Stimulated activated CD4-positive, alpha-beta T cell treated with anti-CD3 and anti-CD28 coated beads, Interleukin-15, amount 100 ng/mL, for 48 hours (primary cell): ENCODE measurements at places on chromosomes 12 and 14.

GRCh38 chr12:65962921-65963861, 138.9 kb downstream of the HMGA2 start:
- DNase-seq, result no peak

DNA sequence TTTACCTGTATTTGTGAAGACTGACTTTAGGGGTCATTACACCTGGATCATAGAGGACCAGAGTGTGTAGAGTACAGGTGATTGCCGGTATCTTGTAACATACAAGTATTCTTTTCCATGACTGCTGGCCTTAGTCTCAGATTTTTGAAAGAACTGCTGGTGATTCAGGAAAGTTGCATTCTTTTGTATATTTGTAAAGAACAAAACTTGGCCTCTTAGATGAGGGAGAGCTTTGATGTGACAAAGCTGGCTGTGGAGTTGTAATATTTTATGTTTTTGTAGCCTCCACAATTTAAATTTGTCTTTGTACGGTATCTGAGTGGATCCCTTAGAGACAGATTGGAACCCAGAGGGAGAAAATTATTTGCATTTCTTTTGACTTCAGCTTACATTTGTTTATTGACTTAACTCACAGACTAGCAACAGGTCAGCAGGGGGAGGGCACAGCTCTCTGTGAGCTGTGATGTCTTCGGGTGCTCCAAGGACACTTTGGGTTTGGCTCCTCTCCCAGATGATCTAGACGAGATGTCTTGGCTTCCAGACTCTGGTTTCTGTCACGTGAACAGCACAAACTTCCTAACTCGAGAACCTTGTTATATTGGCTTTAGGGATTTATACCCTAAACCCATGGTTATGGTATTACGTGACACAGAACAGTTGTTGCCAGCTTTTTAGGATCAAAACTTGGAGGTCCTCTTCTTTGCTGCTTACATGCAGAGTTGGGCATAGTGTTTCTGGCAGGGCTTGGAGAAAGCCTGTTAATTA, 65.9 kb downstream of the DAAM1 start:
- DNase-seq, result no peak

DNA sequence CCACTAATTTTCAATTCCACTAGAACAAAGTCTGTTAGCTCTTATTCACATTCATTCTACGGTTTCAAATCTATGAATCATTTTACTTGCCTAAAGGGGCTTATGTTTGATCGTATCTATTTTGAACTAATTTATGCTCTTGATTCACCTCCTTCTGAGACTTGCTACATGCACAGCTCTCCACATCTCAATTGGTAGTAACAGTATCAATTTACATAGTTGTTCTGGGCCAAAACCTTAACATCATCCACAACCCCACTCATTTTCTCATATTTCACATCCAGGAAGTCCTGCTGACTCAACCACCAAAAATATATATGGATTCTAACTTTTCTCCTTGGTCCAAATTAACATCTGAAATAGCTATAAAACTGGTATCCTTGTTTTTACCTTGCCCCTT, 208.6 kb downstream of the RASSF9 start:
- no peak for DNase-seq

- DNase-seq, result no peak
Measured at GRCh38 chr12:3740480-3741231, 12.3 kb downstream of the CRACR2A start.

DNA sequence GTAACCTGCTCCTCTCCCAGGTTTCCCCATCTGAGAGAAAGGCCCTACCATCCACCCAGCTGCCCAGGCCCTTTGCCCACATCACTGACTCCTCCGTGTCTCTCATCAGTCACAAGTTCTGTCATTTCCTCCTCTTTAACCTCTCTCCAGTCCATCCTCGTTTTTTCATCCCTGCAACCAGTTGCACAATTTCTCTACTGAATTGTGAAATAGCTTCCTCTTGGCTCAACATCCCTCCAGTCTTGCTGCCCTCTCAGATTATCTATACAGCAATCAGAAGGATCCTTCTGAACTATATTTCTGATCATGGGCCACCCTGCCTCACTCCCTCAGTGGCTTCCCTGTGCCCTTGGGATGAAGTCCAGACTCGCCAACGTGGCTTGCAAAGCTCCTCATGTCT, 6.8 kb downstream of the FAM161B start:
- no peak for DNase-seq

DNA sequence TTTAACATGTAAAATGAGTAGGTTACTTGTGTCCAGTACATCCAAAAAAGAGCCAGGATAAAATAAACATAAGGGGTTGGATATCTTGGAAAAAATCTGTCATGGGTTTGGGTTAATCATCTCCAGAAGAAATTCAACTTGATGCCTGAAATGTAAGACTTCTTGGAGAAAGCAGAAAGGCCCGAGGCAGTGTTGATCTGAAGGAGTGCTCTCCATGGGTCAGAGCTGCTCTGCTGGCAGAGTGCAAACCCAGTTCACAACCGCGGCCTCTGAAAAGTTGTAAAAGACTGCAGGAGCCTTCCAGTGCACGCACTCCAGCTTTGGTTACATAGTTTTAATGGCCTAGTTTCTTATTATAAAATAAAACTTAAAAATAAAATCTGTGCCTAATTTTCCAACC, 97.3 kb upstream of the ALX1 start:
- DNase-seq, result no peak

DNA sequence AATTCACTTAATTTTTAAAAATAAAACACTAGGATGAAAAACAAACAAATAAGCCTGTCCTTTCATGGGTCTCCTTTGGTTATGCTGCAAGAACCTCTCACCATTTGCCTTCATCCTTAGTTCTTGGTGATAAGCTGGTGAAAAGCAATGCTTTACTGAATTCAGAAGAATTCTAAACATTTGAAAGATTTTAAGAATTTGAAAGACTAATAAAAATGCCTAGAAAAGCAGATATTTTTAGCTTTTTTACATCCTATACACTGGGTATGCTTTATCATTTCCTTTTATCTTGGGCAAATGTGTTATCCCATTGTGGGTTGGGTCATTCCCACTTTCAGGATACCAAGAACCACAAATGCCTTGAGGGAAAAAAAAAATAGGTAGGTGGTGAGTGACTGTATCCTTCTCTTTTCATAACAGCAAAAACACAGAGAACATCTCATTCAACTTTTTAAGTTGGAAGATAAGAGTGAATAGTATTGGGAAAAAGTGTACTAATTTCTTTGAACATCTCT, 197.1 kb upstream of the ABCD2 start:
- no peak for DNase-seq

DNA sequence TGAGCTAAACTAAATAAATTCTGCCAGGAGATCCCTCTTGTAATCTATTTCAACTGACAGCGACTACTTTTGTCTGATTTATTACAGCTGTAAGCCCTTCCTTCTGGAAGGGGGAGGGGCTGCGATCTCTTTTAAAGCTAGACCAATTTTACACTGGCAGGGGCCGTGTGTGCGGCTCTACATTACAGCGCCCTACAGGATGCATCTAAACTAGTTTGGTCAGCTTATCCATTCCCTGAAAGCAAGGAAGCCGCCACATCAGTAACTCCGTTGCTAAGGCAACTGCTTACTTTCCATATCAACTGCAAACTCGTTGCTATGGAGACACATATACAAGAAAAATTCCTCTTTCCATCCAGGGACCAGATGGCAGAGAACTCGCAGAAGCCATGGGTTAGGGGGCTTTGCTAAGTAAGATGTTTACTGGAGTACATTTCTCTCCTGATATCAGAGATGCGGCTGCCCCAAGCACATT, 17.4 kb downstream of the FOXN3 start:
- no peak for DNase-seq

GRCh38 chr12:124713041-124713435, 145.6 kb upstream of the NCOR2 start:
- DNase-seq, result no peak

- DNase-seq, result no peak
Measured at GRCh38 chr14:95537298-95538089, 2.6 kb downstream of the GLRX5 start.

GRCh38 chr14:37045340-37046061, 126.9 kb downstream of the SLC25A21 start:
- DNase-seq, result no peak

- no peak for DNase-seq
Measured at GRCh38 chr12:109121346-109121880, 5.0 kb downstream of the ACACB start.

DNA sequence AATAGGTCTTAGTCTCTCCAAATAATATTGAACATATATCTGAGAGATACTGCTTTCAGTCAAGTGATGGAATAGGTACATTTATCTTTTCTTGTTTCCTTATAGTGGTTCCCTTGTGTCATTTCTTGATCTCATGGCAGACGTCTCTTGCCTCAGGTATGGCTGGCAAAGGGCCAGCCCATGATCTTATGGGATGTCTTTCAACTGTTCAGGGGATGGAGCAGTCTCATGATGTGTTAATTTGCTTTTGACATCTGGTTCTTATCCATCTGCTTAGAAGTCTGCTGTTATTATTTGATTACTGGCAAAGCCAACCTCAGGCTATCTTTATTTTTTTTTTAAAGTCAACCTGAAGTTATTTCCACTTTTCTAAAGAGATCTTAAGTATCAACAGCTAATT, 262.9 kb downstream of the TMEM117 start:
- no peak for DNase-seq

GRCh38 chr14:48616931-48617330, 941.5 kb upstream of the MDGA2 start:
- no peak for DNase-seq

GRCh38 chr14:51401756-51402155, 161.7 kb downstream of the TMX1 start:
- DNase-seq, result no peak

DNA sequence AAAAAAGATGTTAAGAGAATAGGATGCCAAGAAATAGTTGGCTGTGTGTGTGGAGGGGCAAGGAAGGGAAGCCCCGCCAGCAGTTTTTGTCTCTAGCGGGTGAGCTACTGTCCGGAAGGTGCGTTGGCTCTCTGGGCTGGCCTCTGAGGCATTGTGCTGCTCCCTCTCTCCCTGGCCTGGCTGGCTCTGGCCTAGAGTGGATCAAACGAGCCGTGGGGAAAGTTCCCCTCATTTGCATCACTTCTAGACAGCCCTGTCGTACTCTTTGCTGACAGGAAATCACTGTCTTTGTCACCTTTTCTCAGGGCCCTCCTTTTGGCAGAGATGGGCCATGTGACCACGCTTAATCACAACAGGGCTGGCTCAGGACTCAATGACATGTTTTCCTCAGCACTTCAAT, 236.1 kb upstream of the NPAS3 start:
- no peak for DNase-seq

- DNase-seq, result no peak
Measured at GRCh38 chr12:31019976-31020375, 53.7 kb upstream of the DDX11 start.

GRCh38 chr14:39265033-39265432, 31.3 kb downstream of the MIA2 start:
- no peak for DNase-seq

GRCh38 chr14:60163693-60164092, 1.5 kb downstream of the DHRS7 start:
- DNase-seq, result no peak

DNA sequence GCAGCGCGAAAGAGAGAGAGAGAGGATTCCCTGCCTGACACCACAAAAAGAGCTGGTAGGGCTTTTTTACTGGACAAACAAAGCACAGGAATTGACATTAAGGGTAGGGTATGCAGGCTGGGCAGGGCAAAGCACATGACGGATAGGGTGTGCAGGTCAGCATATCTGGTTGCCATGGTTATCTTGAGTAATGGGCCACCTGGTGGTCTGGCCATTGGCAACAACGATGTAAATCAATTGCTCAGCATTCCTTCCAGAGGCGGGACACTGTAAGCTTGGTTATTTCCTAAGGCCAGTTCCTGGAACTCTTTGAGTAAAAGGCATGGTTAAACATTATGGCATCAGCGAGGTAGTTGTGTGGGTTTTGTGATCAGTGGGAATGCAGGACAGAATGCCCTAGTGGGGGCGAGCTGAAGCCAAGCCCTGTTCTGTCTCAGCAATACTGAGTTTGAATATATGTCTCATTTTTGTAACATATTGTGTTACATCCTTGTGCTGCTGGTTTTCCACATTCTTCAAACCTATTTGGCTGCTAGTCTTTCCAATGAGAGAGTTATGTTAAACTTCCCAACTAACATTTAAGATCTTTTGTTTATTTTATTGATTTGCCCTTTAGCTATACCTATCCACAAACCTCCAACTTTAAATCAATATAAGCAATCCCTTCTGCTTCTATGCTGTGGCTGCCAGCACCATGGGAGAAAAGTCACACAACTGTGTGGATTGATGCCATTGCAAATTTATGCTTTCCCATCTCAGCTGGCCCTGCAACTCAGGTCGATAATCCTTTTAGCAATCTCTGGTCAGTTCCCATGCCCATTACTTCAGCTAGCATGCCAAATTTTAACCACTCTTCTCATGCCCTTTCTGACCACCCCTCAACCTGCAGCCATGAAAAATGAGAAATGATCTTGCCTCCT, 396.7 kb upstream of the PDE3A start:
- no peak for DNase-seq

GRCh38 chr14:104431351-104431928, 148.1 kb upstream of the C14orf180 start:
- DNase-seq, result no peak

GRCh38 chr12:120855823-120856588, 48.2 kb downstream of the SPPL3 start:
- no peak for DNase-seq

GRCh38 chr14:58944968-58945356, 243.5 kb upstream of the DAAM1 start:
- no peak for DNase-seq

GRCh38 chr12:32606443-32606842, 72.7 kb upstream of the DNM1L start:
- DNase-seq, result no peak

DNA sequence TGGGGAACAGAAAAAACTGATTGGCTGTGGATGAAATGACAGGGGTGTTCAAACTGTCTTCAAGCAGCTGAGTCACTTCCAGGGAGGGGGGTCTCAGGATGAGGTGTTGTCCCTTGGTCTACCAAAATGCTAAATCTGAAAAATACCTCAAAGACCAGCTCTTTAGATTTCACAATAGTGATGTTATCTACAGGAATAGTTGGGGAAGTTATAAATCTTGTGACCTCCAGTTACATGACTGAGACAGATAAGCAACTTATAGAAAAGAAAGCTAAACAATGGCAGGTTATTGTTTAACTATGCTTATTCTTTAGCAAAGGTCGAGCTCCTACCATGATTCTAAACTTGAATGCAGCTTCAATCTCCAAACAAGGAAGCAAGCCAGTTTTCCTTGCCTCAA, 125.4 kb downstream of the SYT10 start:
- no peak for DNase-seq

DNA sequence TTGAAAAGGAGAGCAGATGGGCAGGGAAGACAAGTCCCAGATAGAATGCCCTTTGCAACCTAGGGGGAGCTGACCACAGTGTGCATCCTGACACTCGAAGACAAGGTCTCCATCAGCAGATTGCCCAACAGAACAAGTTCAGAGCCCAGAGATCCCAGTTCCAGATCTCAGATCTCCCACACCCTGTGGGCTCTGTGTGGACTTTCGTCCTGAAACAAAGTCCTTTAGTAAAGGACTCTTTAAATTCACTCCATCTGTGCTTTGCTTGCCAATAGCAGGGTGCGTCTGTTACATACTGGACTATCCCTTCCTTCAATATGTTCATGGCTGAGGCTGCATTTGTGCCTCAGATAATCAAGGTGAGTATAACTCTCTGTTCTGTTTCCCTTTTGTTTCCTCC, 8.7 kb upstream of the C1RL start:
- DNase-seq, result no peak
